Thymus (tissue), 14 donors: ENCODE measurements at places on chromosomes 13 and 19.

GRCh38 chr13:41919741-41920487 lies 41.0 kb downstream of the VWA8 start:
- DNase-seq, result no peak

DNA sequence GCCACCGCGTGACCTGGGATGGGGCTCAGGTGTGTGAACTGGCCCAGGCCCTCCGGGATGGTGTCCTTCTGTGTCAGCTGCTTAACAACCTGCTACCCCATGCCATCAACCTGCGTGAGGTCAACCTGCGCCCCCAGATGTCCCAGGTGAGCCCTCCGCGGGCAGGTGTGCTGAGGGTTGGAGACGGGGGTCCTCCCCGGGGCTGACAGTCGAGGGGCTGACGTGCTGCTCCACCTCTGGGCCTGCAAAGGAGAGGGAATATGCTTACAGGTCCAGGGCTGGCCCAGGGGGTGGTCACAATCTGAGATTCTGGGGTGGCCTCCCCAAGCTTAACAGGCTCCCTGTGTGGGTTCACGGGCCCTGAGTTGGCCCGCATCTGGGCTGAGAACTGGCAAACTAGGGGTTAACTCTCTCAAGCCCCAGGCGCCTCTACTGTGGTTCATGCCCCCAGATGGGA lies 386 bp downstream of the VAV1 start:
- DNase-seq, result no peak

DNA sequence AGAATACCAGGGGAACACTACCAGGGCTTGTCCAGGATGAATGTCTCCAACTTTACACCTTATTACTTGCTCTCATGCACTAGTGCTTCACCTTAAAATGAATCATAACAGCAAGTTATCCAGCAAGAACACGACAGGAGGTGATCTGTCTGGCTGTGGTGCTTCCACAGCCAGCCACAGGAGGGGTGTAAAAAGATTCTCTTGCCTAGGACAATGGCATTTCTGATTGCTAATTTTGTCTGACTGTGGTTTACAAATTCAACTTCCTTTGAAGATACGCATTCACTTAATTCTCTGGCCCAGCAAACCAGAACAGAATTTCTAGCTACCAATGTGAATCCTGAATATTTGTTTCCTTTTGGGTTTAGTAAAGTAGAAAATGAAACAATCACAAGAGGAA lies 23.1 kb upstream of the COG3 start:
- DNase-seq, result no peak

DNA sequence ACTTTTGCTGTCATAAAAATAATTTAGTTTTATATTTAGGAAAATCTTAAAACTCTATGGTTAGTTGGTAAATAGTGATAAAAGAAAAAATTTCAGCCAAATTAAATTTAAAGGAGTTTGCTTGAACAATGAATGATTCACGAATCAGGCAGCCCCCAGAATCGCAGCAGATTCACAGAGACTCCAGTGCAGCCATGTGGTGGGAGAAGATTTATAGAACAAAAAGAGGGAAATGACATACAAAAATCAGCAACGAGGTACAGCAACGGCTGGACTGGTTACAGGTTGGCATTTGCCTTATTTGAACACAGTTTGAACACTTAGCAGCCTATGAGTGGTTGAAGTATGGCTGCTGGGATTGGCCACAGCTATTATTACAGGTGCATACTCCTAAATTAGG lies 96.4 kb upstream of the MYCBP2 start:
- no peak for DNase-seq

- DNase-seq, result no peak
Observed at GRCh38 chr13:100811928-100812327, 137.3 kb upstream of the TMTC4 start.

- DNase-seq, result no peak
Observed at GRCh38 chr19:10751109-10751953, 33.5 kb downstream of the DNM2 start.

- no peak for DNase-seq
Observed at GRCh38 chr13:74128156-74128767, 5.9 kb downstream of the KLF12 start.

DNA sequence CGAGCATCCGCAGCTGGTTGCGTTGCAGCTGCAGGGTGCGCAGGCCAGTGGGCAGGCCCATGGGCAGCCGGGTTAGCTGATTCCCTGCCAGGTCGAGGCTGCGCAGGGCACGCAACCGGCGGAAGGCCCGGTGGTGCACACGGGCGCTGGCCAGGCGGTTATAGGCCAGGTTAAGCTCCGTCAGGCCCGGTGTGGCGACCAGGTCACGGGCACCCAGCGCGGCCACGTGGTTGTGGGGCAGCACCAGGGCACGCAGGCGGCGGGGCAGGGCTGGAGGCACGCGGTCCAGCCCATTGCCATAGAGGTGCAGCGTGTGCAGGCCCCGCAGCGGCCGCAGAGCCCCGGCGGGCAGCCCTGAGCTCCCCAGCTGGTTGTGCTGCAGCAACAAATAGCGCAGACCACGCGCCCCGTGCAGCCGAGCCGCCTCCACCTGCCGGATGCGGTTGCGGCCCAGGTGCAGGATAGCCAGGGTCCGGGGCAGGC lies 5.3 kb downstream of the PODNL1 start:
- DNase-seq, result no peak

- DNase-seq, result no peak
Observed at GRCh38 chr19:8577247-8577646, at the start of gene MYO1F. MYO1F (minus strand) TSS chr19:8577442; CDS start chr19:8577309, 133 bp downstream.

DNA sequence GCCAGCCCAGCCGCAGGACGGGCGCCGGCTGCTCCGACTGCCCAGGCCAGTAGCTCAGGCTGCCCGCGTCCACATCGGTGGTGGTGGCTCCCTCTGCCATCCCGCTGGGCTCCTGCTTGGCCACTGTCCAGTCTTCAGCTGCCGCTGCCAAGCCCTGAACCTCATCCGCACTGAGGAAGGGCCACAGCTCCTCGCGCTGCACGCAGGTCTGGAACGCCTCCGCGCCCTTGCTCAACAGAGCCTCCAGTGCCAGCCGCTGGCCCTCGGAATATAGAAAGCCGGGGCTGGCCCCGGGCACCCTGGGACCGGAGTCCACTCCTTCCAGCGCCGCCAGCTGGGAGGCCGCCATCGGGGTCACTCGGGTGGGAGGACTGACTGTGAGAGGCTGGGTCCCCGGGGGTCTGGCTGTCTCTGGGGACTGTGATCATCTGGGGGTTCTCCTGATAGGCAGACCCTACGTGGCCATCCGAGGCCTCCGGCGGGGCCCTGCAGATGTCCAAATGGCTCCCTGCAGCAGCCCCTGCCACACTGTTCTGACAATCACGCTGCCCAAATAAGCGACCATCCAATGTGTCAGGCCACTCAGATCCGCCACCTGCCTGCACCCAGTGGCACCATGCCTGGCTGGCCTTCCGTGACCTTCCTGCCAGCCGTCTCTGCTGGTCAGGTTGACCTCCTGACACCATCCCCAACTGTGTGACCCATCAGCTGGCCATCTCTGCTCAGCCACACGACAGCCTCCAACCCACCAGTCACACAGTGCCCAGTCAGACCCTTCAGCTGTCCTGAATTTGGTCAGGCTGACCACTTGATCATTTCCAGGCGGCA lies 1.6 kb downstream of the FAM83E start:
- DNase-seq, result no peak

DNA sequence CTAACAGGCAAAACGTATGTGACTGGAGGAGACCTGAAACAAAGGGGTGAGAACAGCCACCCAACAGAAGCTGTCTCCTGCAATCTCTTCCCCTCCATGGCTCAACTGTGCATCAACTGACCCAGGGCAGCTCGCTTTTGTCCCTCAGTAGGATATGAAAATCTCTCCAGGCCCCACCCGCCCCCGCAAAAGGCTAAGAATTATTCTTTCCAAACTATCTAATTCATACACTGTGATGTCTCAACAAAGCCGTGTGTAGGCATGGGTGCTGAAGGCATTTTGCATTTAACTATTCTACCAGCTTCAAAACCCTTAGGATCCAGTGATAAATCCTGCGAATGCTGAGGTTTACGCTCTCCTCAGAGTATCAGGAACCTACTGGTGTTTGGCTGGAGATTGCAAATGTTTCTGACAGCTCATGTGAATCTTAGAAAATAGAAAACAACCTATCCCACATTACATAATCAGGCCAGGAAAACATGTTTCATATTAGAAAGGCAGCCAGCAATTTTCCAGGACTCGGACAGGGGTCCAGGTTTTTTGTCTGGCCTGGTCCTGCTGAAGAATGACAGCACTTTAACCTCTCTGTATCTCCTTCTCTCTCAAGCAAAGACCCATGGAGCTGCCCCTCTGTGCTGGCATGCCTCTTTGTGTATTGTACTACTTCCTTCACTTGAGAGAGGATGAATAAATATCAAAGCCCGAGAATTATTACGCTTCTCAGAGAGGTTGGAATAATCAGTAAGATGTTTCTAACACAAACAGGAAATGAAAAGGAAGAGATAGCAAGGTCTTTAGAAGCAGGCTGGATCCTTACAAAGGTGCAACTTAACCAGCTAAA lies 17.3 kb downstream of the DHRS12 start:
- no peak for DNase-seq
